ENCODE measurements at places on chromosomes 11 and 22. TPM values are rescaled to one million over a fixed set of nuclear protein-coding genes. Genes with fewer than 3 reads are reported as not detected.
A peak's percentile ranks its signal among the peaks of the same experiment; 100 is the strongest.

- DNase-seq, result no peak
These were observed 366.7 kb upstream of the NARS2 start for GRCh38 chr11:78941226-78941851.

DNA sequence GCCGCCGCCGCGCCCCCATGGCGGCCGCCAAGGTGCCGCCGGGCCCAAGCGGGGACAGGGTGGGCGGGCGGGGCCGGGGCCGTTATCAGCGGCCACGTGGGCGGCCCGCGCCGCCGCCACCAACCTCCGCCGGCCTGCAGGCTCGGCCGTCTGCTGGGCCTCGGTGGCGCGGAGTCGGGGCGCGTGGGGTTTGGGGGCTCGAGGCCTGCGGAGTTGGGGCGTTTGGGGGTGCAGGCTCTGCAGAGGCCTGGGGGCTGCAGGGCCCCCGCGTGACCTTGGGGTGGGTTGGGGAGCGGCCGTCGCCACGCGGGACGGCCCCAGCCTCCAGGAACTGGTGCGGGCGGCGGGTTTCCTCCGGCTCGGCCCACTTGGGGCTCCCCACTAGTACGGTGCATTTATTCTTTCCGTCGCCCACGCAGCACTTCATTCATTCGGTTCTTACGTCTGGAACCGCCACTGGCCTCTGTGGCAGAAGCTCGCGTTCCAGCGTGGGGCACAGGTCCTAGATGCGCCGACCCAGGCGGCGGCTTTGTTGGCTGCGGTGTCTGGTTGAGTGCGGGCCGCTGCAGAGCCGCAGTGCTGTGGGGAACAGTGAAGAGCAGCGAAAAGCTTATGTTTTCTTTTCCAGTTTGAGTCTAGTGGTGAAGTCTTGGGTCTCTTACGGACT is 740 bp upstream of the TRMT2A start:
- no peak for DNase-seq

ABCC8 gene
- under 0.01 TPM for total RNA-seq

- peak; percentile 68 for DNase-seq
These were observed 661 bp upstream of the MALAT1 start for GRCh38 chr11:65498042-65498726.

DNA sequence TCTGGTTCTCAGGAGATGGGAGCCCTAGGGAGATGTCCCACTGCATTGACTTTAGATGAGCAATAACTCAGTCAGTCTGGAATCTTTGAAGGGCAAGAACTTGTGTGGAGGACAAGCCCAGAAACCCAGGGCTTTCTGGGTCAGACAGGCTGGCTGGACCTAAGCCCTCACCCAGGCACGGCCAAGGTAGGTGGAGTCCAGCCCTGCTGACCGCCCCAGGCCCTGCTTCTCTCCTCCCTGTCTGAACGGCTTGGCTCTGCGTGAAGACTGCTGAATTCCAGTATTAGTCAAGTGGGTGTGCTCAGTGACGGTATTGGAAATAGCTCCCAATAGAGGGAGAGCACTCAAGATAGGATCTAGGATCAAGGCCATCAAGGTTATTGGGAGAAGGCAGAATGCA is 6.1 kb downstream of the CXCR5 start:
- peak; percentile 54 for DNase-seq

- DNase-seq, result no peak
These were observed 3.8 kb upstream of the TBRG1 start for GRCh38 chr11:124618863-124619262.

DNA sequence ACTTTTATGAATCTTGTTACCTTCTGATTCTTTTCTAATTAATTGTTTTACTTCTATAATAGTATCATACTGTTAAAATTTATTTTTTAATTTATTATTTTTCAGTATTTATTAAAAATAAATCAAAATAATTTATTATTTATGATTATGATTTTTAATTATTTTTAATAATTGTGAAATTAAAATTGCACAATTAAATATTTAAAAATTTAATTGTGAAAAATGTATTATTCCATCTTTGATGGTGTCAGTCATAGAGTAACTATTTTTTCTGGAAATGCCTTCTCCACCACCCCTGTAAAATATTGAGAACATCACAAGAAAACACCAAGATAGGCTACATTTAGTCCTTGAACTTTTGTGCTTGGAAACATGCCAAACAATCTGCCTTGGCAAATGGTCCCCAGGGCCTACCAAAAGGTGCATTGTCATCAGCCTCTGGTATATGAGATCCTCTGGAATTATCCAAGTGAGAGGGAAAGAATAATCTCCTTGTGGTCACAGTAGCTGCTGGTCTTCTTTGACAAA is at the start of gene OR8H2:
Gene OR8H2 (plus strand): TSS at position 478 of the 528 bp plus-strand sequence. CDS start 1,356 bp downstream, outside the sequence.
- DNase-seq, result no peak

GRCh38 chr11:101929294-101929915 is 13.1 kb upstream of the ANGPTL5 start:
- DNase-seq, result no peak

TLCD5 gene
- 11.0 TPM for total RNA-seq

GRCh38 chr11:86374586-86374985 is at the start of gene CCDC81:
TSS of gene CCDC81 (plus strand) at chr11:86374887. CDS start at chr11:86375164, 277 bp downstream.
- DNase-seq, result no peak

OR56A5 gene
- total RNA-seq, result not detected

RANBP1 gene
- 57.6 TPM for total RNA-seq

DNA sequence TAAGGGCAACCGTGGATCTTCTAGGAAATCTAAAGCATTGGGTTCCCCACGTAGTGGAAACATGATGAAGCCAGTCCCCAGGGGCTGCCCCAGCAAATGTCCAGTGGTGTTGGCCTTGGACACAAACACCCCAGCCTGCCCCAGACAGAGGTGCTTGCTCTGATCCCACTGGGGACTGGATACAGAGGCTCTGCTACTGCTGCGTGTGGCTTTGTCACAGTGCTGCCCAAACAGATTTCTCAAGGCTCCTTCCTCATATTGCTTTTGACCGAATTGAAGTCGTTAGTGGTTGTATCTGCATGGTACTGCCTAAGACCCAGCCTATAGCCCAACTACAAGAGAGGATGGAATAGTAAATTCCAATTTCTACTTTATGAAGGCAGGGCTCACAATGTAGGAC is 40.1 kb upstream of the CD44 start:
- no peak for DNase-seq

Measured in uterus (tissue), 4 donors.